Adipocyte (in vitro differentiated cells): ENCODE measurements at places on chromosomes 12 and 14.

DNA sequence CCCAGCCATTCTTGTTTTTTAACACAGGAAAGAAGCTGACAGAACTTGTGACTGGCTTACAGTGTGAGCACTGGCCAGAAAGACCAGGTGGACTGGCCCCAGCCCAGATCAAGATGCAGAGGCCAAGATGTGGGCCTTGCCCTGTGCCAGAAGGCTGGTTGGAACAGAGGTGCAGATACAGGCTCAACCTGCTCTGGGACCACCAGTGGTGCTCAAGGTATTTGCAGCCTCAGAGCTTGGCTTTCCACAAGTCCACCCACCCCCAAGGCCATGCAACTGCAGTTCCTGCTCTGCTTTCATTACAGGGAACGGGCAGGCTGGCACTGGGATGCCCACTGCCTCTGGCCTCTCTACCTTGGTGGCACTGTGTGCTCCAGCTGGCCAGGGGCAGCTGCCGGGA is 23.3 kb downstream of the ZFC3H1 start:
- DNase-seq = no peak

GRCh38 chr12:50402264-50403000 is 1.7 kb downstream of the LARP4 start:
- DNase-seq = peak; percentile 50

DNA sequence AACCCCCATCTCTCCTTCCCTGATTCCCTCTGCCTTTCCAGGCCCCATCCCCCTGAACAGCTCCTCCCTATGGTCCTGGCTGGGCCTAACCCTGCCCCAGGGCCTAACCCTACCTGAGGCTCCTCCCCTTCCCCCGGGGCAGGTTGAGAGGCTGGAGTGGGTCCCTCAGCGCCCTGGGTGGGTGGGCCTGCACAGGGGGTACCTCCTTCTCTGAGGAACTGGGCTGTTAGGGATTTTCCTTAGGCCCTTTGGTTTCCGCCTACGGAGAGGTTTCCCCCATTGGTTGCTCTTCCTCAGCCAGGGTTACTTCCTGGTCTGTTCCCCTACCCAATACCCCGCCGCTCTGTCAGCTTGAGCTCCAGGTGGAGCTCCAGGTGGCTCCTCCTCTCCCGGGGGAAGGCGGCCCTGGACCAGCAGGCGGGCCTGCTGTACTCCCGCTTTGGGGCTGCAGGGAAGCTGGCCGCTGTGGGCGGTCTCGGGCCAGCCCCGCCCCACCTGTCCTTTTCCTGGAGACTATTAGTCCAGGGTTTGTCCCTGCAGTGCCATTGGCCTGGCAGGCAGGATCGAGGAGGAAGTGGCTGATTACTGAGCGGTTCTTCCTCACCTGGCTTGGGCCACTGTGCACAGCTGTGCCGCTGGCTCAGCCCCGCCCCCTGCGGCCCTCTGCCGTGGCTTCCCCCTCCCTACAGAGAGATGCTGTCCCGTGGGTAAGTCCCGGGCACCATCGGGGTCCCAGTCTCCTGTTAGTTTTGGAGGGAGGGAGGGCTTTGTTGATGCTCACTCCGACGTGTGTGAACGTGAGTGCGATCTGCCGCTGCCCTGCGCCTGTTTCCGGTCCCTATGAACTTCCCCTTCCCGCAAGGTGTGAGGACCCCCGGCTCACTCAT is 2.5 kb downstream of the C12orf57 start:
- no peak for DNase-seq

- DNase-seq = no peak
Observed at GRCh38 chr14:22530127-22530526, 58.9 kb downstream of the DAD1 start.

DNA sequence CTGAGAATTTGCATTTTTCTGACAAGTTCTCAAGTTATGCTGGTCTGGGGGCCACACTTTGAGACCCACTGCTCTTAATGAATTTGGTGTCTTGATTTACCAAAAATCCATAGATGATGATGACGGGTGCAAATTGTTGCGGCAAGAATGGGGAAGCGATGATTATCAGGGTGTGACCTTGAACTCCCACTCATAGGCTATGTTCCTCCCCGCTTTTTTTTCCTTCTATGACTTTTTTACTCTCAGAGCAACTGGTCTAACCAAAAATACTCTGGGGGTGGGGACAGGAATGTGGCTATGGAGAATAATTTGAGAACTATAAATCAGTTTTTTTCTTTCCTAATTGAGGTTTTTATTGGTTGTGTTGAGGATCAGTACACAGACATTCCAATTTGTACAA is 83.6 kb downstream of the PPFIBP1 start:
- DNase-seq = no peak

- no peak for DNase-seq
Observed at GRCh38 chr12:88383405-88383804, 196.9 kb downstream of the KITLG start.

GRCh38 chr12:64810831-64811230 is 13.6 kb upstream of the TBC1D30 start:
- no peak for DNase-seq

DNA sequence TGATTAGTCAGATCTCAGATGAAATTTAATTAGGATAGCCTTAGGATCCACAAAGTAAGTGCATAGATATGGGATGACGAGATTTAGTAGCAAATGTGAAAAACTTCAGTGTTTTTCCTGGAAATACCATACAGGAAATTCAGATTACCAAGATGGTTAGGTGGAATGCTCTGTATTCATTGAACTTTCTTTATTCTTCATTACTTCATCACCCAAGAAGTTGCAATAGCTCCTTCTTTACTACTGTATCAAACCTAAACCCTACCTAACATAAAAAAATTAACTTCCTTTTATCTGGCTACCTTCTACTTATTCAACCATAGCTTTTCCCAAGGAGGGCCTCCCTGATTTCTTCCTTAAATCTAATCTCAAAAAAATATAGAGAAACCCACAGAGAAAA is 100.4 kb downstream of the TTC6 start:
- DNase-seq = peak; percentile 18

DNA sequence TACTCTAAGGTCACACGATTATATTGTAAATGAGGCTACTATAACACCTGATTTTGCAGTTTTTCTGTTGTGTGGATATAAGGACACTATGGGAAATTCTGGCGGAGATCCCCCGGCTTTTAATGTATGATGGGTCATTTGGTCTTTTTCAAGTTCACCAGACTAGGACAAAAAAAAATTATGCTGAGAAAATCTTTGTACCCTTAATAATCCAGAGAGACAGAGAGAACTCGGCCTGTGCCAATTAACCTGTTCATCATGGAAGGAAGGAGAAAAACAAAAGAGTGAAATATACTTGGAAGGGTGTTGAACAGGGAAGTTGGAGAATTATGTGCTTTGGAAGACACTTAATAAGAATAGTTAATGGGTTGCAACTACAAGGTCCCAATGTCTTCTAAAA is 62.2 kb upstream of the KICS2 start:
- no peak for DNase-seq

GRCh38 chr12:113933201-113933786 is 32.8 kb downstream of the RBM19 start:
- peak; percentile 46 for DNase-seq

- DNase-seq = no peak
Observed at GRCh38 chr14:105852378-105853088, 326.1 kb downstream of the TMEM121 start.

DNA sequence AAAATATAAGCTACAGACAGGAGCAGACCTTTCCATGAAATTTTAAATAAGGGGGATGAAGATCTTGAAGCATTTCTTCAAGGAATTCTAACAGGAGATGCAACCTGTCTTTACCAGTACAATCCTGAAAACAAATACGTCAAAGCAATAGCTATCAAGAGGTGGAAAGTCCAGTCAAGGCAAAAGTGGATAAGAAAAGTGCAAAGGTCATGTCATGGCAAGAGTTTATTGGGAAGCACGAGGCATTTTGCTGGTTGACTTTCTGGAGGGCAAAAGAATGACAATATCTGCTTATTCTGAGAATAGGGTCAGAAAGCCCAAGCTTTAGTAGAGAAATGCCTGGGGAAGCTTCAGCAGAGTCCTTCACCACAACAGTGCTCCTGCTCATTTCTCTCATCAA is 34.3 kb upstream of the PRB4 start:
- DNase-seq = no peak

DNA sequence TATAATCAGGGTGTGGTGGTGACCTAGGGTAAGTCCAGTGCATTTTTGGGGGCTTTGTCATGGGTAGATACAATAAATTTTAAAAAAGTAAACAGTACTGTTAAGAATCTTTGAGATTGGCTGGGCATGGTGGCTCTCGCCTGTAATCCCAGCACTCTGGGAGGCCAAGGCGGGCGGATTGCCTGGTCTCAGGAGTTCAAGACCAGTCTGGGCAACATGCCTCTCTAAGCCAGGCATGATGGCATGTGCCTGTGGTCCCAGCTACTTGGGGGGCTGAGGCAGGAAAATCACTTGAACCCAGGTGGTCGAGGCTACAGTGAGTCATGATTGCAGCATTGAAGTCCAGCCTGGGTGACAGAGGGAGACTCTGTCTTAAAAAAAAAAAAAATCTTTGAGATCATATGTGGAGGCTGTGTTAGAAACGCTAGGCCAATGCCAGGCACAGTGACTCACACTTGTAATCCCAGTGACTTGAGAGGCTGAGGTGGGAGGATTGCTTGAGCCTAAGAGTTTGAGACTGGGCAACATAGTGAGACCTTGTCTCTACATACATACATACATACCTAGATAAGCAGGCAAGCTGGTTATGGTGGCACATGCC is 67.7 kb downstream of the PRKCH start:
- DNase-seq = no peak

DNA sequence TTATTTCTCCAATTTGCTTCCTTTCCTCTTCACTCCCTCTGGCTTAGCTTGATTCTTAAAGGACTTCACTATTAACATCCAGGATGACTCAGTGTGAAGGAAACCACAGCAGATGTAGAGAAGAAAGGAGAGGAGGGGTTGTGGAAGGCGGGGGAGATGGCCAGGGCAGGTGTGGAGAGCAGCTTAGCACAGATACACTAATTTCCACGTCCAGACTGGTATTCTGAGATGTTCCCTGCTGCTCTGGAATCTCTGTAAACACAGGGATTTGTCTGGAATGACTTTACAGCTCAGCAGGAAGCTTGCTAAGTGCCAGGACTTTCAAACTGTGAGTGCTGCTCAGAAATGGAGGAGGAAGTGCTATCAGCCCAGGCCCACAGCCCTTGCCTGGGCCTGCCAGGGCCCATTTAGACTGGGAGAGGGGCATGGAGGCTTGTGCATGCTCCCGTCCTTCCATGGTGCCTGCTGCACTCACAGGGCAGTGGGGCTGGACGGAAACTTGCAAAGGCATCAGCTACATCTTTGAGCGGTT is 202.5 kb upstream of the DDHD1 start:
- peak; percentile 60 for DNase-seq

GRCh38 chr12:113310489-113310888 is 24.4 kb downstream of the SLC8B1 start:
- peak; percentile 4 for DNase-seq

GRCh38 chr12:23236811-23237210 is 611.8 kb downstream of the ETNK1 start:
- DNase-seq = no peak

DNA sequence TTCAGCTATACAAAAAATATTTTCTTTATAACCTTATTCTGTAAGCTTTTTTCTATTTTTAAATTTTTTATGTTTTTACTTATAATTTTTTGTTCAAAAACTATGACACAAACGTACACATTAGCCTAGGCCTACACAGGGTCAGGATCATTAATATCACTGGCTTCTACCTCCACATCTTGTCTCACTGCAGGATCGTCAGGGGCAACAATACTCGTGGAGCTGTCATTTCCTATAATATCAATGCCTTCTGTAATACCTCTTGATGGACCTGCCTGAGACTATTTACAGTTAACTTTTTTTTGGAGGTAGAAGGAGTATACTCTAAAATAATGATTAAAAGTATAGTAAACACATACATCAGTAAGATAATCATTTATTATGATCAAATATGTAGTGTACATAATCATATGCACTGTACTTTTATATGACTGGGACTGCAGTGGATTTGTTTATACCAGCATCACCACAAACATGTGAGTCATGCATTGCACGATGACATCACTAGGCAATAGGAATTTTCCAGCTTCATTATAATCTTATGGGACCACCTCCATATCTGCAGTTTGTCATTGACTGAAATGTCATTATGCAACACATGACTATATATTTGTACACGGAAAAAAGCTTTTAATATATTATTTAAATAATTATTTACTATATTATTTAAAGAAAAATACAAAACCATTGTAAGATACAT is 18.5 kb upstream of the PMCH start:
- peak; percentile 69 for DNase-seq

DNA sequence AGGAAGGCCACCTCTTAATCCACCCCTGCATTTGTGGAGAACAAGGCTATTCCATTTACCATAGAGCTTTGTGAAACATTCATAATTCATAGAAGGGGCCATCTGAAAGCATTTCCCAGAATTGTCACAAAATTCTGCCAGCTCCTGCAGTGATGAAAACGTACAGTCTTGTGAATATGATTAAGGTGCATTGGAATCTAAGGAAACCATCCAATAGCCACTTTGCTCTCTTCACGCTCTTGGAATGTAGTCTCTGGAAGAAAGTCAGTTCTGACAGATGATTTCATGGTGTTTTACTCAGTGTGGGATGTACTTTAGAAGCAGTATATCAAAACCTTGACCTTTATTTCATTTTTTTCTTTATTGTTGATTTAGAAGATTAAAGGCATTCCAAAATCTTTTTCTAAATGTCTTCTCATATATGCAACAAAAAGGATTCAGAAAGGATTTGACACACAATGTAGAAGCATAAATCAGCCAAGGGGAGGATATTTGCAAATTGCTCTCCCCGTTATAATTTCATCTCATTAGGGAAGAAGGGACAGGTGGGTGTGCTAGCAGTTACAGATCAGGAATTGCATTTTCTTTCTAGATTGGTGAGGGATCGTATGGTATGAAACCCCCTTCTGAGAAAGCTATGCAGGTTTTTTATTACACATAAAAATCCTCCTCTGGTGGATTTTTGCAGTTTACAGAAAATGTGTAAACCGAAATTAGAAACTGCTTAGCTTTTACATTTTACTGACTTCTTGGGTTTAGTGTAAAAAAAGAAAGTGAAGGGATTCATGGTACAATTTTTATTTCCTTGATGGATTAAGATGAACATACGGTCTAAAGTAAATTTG is 390.2 kb downstream of the LRIG3 start:
- DNase-seq = peak; percentile 93

DNA sequence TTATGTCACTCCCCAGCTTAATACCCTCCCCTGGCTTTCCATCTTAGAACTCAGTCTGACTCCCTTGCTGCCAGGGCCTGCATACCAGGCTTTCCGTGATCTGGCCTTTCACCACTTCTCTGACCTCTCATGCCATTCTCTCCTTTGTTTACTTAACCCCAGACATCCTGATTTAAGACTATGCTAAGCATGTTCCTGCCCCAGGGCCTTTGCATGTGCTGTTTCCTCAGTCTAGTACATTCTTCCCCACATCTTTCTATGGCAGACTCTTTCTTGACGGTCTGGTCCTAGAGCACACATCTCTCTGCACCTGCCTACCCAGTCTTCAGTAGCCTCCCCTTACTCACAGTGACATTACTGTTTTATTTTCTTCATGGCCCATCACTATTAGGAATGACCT is 42.2 kb downstream of the PLXNC1 start:
- no peak for DNase-seq

DNA sequence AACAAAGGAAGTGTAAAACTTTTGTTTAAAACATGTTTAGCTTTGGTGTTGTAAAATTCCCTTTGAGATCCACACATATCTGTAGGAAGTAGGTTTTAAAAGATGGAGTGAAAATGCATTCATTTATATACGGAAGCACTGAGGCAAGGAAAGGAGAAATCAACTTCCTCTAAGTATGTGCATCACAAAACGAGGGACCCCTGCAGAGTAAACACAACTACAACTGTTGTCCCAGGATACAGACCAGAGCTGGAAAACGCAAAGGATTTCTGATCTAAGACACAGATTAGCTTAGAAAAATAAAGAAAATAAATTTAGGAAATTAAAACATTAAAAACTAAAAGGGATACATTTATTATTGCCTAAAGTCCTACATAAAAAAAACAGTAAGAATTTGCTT is 297.6 kb downstream of the MED13L start:
- DNase-seq = no peak
